Neural progenitor cell (in vitro differentiated cells): ENCODE measurements at places on chromosomes 6 and 20.

DNA sequence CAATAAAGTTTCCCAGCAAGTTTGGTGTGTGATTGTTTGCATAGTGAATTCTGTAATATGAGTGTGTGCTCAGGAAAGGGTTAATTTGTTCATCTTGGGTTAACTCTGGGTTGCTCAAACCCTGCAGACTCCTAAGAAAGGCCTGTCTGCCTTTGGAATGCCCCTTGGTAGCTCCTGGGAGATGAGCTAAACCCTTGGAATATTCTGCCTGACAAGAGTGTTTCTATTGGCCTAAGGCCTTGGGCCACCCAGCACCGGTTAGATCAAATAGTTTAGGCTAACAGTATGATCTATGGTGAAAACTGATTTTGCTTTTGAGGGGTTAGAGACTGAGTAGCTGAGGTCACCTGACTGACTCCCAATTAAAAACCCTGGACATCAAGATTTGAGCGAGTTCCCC lies 248.3 kb downstream of the GRM1 start:
- peak; percentile 21 for DNase-seq

DNA sequence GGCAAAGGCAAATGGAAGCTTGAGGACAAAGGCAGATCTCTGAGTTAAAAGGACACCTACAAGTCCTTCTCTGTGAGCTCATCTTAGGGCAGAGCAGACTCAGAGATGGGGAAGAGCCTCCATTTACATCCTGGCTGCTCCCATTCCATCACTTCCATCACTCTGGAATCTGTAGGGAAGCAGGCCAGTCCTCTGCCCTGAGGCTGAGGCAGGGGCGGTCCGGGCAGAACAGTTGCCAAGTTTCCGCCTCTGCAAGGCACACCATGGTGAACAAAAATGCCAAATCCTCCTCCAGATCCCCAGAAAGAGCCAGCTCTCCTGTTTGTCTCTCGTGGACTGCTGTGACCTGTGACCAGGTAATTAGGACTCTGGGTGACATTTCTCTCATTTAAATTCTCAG lies 209.6 kb upstream of the SSTR4 start:
- DNase-seq = no peak

- DNase-seq = no peak
These were observed 19.6 kb upstream of the RREB1 start for GRCh38 chr6:7088076-7088742.

GRCh38 chr20:49610691-49611538 lies 43.0 kb upstream of the PTGIS start:
- DNase-seq = peak; percentile 93

GRCh38 chr6:138970856-138971425 lies 17.1 kb downstream of the REPS1 start:
- DNase-seq = no peak

DNA sequence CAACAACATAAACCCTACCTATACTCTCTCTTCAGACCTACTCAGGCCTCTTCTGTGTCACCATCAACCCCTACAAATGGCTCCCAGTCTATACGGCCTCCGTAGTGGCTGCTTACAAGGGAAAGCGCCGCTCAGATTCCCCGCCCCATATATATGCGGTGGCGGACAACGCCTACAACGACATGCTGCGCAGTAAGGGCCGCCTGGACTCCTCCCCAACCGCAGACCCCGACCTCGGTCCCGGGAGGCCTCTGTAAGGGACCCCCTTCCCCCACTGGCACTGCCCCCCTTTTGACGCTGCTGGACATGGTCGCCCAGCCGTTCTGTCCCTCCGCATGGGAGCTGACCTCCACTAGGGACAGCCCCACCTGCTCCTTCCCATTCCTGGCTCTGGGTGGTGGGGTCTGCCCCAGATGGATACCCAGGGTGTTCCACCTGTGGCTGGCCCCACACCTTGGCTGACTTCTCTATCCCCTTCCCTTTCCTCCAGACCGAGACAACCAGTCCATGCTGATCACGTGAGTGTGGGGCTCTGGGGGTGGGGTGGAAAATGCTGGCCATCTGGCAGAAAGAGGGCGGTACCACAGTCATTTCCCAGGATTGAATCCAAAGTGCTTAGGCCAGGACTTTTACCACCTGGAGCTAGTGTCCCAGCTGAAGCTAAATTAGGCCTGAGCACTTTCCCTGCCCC lies 25.0 kb downstream of the MYH7B start:
- peak; percentile 32 for DNase-seq

- no peak for DNase-seq
These were observed 643.8 kb upstream of the AGPAT4 start for GRCh38 chr6:161917645-161918044.

- DNase-seq = no peak
These were observed 268.5 kb upstream of the EXOC2 start for GRCh38 chr6:961407-961960.

DNA sequence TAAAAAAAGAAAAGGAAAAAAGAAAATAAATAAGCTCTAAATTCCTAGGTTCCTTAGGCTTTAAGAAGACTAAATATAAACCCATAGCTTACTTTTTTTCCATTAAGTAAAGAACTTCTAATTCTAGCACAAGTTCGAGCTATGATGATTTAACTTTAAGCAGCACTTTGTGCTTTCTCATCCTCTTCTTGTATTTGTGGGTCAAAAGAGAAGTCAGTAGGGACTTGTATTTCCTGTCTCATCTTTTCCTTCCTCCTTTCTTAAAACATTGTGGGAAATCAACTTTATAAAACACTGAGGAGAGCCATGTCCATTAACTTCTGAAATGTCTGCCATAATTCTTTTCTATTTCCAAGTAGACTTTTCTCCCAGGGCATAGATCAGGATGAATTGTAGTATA lies 637.7 kb upstream of the CITED2 start:
- no peak for DNase-seq
